ENCODE measurements at places on chromosomes 3 and 15. TPM values are rescaled to one million over a fixed set of nuclear protein-coding genes. Genes with fewer than 3 reads are reported as not detected.

The NCEH1 gene
- 13.1 TPM for polyA plus RNA-seq

DNA sequence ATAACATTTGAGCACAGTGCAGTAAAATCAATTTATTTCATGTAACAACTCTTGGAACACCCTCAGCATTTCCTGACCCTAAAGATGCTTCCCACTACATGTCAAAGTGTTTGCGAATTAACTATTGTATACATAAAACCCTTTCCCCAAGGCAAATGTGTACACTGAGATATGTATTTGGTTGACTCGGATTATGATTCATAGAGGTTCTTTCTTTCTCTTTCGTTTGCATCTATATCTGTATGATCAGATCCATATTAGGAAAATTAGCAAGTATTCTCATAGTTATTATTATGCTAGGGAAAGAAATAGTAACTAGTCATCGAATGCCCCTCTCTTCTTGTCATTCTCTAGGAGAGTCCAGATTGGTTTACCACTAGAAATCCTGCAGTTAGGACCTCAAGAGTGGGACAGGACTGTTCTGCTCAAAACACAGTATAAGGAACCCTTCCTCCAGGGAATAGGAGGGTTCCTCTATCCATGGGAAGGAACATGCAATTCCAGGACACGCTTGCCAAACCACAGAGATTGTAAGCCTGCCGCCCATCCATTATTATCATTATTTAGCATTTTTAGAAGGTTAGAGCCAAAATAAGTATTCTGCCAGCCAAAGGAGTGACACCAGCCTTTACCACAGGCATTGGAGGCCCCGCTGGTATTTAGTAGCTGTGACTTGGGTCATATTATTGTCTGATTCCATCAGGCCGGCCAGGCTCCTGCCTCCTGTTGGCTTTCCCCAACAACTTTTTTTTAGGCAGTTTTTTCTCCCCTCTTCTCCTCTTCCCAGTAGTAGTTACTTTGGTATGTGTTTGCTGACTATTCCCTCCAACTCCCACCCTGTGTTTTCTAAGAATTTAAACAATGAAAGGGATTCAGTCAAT lies 100.7 kb downstream of the GALK2 start:
- no peak overlapping the region for H3K4me3 ChIP-seq
- no peaks in the 10 kb centered on the region for H3K36me3 ChIP-seq
- no peaks in the 10 kb centered on the region for H3K27me3 ChIP-seq
- DNase-seq = no peak
- no peaks in the 10 kb centered on the region for H3K4me1 ChIP-seq
- H3K27ac ChIP-seq = no peak overlapping the region

The SLC27A2 gene
- polyA plus RNA-seq = 4.5 TPM

- peaks cover 4% of the 10 kb centered on the region for H3K36me3 ChIP-seq
- no peaks in the 10 kb centered on the region for H3K27me3 ChIP-seq
- no peak overlapping the region for H3K27ac ChIP-seq
- DNase-seq = peak; percentile 63
- H3K4me3 ChIP-seq = no peak overlapping the region
- no peaks in the 10 kb centered on the region for H3K4me1 ChIP-seq
Measured at GRCh38 chr15:77118882-77119321, 48.0 kb upstream of the TSPAN3 start.

- H3K27ac ChIP-seq = no peak overlapping the region
- H3K27me3 ChIP-seq = no peaks in the 10 kb centered on the region
- H3K36me3 ChIP-seq = no peaks in the 10 kb centered on the region
- no peak for DNase-seq
- no peak overlapping the region for H3K4me3 ChIP-seq
Measured at GRCh38 chr3:7209098-7209497, 348.2 kb downstream of the GRM7 start.

DNA sequence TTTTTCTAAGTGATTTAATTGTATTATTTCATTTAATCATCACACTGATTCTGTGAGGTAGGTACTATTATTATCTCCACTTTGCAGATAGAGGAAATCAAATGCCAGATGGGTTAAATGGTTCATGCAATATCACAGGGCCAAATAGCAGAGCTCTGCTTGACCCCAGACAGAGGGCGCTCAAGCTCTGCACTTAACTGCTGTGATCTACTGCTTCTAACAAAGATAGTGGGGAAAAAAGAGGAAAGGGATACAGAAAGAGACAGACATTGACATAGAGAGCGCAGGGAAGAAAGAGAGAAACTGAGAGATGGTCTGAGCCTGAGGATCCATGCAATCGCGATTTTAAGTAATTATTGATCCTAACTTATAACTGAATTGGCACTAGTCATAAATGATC lies 279.1 kb upstream of the THRB start:
- H3K36me3 ChIP-seq = no peaks in the 10 kb centered on the region
- H3K4me3 ChIP-seq = no peak overlapping the region
- H3K4me1 ChIP-seq = no peaks in the 10 kb centered on the region
- no peaks in the 10 kb centered on the region for H3K27me3 ChIP-seq
- peak; percentile 85 for DNase-seq

All from lung (tissue), 17 donors.